HT1080 (cell line): ENCODE measurements at places on chromosomes 1 and 21.

GRCh38 chr1:8416881-8417280, 99.0 kb downstream of the SLC45A1 start:
- DNase-seq = no peak

DNA sequence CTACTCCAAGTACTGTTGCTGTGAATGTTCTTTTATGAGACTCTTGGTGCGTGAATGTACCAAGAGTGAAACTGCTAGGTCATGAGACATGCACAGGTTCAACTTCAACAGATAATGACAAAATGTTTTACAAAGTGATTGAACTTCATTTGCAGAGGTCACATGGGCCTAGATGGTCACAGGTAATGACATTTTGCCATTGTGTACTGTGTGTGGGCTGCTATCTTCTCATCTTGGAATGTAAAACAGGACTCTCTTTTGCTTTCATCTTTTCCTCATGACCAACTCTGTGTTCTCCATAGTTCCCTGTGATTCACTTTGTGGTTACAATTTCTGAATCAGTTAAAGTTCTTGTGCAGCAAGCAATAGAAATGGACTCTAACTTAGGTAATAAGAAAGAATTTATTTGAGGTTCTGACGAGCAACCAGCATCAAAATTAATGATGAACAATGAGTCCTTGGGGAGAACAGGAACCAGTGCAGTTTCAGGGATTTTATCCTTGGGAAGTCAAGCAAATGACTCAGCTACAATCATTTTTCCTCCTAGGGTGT, 16.2 kb upstream of the TSNAX start:
- peak; percentile 77 for DNase-seq

GRCh38 chr1:234900595-234900994, 228.0 kb downstream of the TOMM20 start:
- DNase-seq = no peak

DNA sequence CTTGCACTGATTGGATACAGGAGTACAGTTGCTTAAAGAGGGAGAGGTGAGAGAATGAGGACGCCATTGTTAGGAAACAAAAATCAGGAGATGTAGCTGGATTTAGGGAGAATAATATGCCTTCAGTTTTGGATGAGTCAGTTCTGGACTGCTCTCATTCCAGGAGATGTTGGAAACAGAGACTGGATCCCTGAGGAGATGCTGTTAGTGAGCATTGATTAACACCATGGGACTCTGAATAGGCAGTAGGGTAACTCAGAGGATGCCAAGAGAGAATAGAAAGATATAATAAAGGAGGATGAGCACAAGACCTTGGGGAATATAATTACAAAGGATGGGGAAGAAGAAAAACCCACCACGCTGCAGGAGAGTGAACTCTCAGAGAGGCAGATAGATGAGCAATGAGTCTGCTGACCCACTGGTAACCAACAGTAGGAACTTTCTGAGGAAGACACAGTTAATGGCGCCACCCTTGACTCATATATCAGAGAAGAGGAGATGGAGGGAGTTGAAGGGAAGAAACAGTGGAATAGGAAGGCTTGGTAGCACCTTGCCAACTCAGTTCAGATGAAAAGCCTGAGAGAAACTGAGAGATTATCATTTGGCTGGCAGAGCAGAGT, 10.5 kb downstream of the KCNJ15 start:
- peak; percentile 28 for DNase-seq
